ENCODE measurements at places on chromosomes 7 and 10. TPM values are rescaled to one million over a fixed set of nuclear protein-coding genes. Genes with fewer than 3 reads are reported as not detected.

OR2A7 gene
- total RNA-seq, result 4.8 TPM

TFPI2 gene
- not detected for total RNA-seq

NEBL gene
- total RNA-seq, result not detected

KEL gene
- total RNA-seq, result 0.15 TPM

ASZ1 gene
- total RNA-seq, result not detected

TUBAL3 gene
- total RNA-seq, result not detected

ANXA8L1 gene
- total RNA-seq, result 0.15 TPM

OR6V1 gene
- total RNA-seq, result not detected

AMZ1 gene
- total RNA-seq, result 0.08 TPM

MMP21 gene
- 0.10 TPM for total RNA-seq

ACBD7 gene
- total RNA-seq, result 8.1 TPM

OR2A5 gene
- not detected for total RNA-seq

MEST gene
- total RNA-seq, result 1.2 TPM

TCF7L2 gene
- total RNA-seq, result 0.60 TPM

ABCB4 gene
- not detected for total RNA-seq

BNIP3 gene
- total RNA-seq, result 62.2 TPM

LRRD1 gene
- total RNA-seq, result not detected

TET1 gene
- 3.0 TPM for total RNA-seq

SFXN2 gene
- 23.6 TPM for total RNA-seq

PRR15 gene
- not detected for total RNA-seq

GBF1 gene
- 44.6 TPM for total RNA-seq

CDCA7L gene
- total RNA-seq, result 61.8 TPM

RNF148 gene
- total RNA-seq, result not detected

TMEM225B gene
- total RNA-seq, result 1.2 TPM

SP8 gene
- not detected for total RNA-seq
